Gastroesophageal sphincter (tissue), 4 donors: ENCODE measurements at places on chromosomes 3 and 15.

- no peak for ATAC-seq
These were observed 78.2 kb downstream of the SNRK start for GRCh38 chr3:43364494-43364893.

DNA sequence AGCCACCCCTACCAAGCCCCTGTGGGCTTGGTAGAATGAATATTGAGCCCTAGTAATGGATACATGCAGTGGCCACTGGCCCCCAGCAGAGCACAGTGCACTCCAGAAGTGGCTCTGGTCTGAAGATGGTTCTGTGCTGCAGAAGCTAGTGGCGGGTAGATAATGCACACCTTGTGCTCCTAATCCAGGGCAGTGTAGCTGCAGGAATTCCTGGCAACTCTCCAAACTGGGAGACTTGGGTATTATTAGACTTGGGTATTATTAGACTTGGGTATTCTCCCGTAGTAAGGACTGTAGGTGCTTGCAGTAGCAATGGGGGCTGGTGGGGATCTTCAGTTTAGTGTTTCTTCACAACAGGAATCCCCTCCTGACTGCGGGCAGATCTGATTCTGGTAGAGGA lies 34.7 kb downstream of the NUSAP1 start:
- ATAC-seq: no peak

GRCh38 chr3:43461345-43461744 lies 160.5 kb downstream of the ANO10 start:
- no peak for ATAC-seq

- no peak for ATAC-seq
These were observed 298.3 kb downstream of the ZBTB20 start for GRCh38 chr3:114848643-114849350.

DNA sequence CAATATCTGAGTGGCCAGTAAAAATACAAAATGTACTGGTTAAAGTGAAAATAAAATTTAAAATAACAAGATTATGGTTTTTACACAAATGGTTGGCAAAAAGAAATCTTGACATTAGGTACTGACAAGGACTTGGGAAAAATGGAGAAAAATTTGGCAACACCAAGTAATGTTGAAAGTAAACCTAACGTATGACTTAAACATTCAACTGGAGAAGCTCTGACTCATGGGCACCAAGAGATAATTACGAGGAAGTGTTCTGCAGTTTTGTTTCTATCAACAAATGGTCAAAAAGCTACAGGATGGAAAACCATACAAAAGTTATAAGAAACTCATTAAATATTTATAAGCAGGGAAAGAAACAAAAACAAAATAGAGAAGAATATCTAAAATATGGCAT lies 177.7 kb downstream of the ZNF385D start:
- no peak for ATAC-seq

DNA sequence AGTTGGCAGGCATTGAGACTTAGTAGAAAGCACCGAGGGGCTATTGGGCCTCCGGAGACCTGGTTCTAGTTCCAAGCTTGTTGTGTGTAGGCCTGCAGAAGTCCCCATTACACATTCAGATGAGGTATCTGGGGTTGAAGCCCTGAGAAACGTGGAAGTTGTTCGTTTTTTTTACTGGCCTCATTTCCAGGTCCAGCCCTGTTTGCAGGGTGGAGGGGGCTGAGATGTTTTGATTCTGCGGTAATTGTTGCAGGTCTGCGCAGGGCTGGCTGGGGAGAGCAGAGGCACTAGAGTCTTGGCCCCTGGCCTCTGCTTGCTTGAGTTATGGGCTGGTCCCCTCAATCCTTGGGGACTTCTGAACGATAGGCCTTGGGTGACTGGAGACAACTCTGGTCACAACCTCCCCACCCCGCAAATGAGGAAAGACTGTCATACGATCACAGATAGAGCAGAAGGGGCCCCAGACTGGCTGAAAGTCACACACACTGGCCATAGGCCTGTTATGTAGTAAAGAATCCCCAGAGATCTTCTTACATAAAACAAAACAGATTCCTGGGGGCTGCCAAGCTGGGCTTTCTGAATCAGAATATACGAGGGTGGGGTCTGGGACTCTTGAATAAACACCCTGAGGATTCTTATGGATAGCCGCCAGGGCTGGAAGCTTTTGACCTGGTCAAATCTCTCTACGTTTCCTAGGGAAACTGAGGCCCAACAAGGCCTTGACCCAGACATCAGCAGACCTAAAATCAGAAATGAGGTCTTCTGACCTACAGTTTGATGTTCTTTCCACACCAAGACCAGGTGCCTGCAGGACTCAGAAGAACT lies 15.6 kb downstream of the KBTBD13 start:
- no peak for ATAC-seq

GRCh38 chr3:16066975-16067374 lies 107.5 kb upstream of the GALNT15 start:
- ATAC-seq: no peak

DNA sequence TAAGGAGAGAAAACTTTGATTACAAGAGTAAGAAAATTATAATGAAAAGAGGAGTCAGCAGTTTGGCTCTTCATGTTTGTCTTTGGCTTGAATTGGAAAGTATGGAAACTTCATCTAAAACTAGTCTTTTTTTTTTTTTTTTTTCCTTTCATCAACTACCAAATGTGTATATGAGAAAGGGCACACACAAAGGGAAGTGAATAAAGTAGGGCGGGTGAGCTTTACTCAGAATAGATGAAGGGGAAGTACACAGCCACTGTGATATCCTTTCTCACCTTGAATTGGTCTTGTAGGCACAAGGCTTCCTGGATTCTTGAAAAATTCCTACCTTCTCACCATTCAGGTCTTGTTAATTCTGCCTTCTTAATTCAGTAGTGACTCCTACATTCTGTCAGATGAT lies 652.3 kb upstream of the KCNMB2 start:
- ATAC-seq: no peak

DNA sequence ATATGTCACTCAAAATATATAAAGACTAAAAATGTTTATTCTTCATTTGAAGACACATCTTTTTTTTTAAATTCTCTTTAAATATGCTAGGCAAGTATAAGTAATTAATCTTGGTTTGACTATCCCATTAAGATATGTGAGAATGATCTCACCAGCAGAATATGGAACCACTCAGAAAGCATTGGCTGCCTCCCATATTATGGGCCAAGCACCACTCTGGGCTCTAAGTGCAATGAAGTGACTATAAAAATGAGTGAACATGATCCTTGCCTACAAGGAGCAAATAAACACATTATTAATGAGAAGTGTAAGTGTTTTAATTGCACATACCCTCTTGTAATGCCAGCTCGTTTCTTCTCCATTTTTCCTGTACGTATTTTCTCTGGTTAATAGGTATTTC lies 328.5 kb downstream of the NAALADL2 start:
- no peak for ATAC-seq

- ATAC-seq: no peak
These were observed 96.4 kb downstream of the TMEM212 start for GRCh38 chr3:171939578-171939977.

DNA sequence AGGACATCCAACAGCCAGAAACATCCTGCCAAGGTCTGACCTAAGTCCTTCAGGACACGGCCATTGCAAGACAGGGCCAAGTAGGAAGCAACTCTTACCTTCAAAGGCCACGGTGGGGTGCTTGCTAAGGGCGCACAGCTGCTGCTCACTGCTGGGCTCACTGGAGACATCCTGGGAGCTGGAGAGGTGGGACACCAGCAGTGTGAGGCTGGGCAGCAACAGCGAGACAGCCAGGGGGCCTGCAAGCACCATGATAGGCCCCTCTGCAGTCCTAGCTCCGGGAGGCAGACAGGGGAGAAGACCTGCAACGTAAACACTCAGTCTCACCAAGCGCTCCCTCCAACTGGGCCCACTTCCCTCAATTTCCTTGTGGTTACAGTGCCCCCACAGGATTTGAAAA lies 79.2 kb downstream of the SEMA5B start:
- ATAC-seq: no peak

DNA sequence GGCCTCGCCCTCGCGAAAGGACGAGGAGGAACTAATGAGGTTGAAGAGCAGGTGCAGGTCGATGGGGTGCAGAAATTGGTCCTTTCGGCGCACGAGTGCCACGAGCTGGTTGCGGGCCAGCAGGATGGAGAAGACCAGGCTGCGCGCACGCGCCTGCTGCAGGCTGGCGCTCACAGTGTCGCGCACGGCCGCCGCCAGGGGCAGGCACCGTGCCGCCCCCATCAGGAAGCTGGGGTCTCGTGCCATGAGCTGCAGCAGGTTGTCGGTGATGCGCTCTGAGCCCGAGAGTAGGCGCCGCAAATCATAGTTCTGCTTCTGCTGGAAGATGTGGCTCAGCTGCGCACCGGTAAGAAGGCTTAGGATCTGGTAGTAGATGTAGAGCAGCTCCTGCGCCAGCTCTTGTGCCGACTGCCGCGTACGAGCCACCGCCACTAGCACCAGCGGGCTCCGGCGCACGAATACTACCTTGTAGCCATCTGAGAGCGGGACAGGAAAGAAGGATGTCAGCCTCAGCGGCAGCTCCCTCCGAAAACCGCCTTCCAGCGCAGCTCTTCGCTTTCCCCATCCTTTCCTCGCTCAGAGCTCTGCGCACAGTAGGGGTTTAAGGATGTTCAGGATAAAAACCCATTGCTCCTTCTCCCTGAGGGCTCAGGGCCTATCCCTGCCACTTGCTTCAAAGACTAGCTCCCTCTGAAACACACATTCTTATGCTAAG lies 6.9 kb upstream of the MST1R start:
- ATAC-seq: no peak

DNA sequence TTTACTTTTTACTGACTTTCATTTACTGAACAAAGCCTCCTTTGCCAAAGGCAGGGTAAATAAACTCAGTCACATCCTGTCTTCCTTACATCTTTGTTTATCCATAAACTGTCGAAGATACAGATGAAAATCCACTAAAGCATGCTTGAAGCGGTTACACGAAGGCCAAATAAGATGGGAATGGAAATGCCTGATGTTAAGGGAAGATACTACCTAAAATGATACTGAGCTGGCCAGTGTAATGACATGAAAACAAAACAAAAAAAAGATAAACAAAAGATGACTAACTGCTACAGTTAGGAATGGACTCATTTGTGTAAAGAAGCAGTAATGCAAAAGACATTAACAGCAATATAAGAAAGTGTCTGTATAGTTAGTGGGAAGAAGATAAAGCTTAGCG lies 114.7 kb upstream of the ADAMTS9 start:
- no peak for ATAC-seq

DNA sequence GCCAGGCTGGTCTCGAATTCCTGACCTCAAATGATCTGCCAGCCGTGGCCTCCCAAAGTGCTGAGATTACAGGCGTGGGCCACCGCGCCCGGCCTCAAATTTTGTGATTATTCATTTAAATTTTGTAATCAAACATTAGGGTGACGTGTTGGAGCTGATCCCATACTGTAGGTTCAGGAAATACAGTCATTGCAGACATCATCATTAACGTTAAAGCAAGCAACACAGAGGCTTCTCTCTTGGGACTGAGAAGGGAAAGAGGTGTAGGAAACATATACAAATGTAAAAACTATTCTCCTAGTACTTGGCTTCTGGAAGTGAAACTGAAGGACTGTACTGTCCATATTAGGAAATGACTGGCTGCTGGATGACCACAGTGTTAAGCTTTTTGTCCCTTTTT lies 11.1 kb upstream of the ARID3B start:
- no peak for ATAC-seq

GRCh38 chr3:115825046-115825445 lies 201.7 kb downstream of the GAP43 start:
- no peak for ATAC-seq
